Vagina (tissue), 2 donors: ENCODE measurements at places on chromosomes 2 and 18.
A peak's percentile ranks its signal among the peaks of the same experiment; 100 is the strongest.

DNA sequence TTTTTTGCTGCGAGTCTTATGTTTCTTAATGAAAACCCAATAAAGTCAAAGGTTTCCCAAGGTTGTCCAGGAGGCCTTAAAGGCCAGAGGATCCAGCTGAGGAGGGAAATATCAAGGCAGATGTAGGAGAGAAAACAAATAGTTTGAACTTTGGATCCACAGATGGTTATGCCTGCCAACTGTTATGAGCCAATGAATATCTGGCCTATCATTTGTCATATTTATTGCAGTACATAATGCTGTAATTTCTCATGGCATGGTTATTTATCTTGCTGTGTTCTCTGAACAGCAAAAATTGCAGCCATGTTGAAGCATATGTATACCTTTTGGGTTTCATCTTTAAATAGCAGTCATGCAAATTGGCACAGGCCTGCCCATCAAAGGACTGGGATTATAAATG, 38.2 kb upstream of the CAVIN2 start:
- no peaks in the 10 kb centered on the region for H3K36me3 ChIP-seq
- no peak for DNase-seq
- no peak overlapping the region for H3K4me3 ChIP-seq
- H3K27ac ChIP-seq = no peak overlapping the region
- no peaks in the 10 kb centered on the region for H3K27me3 ChIP-seq

DNA sequence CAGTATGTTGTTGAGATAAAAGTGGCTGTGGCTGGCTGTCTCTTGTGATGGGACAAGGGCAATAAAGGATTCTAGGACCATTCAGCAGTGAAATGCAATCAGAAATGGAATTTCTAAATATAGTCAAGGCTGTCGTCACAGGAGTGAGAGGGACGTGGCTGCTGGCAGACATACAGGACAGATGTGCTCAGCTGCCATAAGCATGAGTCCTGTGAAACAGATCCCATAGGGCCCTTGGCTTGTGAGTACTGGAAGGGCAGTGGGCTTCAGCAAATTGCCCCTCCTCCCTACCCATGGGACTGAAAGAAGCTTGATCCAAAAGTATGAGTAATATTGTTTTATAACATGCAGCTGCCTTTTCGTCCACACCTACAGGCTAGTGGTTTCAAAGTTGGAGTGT, 4.2 kb upstream of the CNNM3 start:
- H3K4me1 ChIP-seq = peaks cover 18% of the 10 kb centered on the region
- H3K36me3 ChIP-seq = no peaks in the 10 kb centered on the region
- no peak for DNase-seq
- no peak overlapping the region for H3K4me3 ChIP-seq
- H3K27ac ChIP-seq = no peak overlapping the region

DNA sequence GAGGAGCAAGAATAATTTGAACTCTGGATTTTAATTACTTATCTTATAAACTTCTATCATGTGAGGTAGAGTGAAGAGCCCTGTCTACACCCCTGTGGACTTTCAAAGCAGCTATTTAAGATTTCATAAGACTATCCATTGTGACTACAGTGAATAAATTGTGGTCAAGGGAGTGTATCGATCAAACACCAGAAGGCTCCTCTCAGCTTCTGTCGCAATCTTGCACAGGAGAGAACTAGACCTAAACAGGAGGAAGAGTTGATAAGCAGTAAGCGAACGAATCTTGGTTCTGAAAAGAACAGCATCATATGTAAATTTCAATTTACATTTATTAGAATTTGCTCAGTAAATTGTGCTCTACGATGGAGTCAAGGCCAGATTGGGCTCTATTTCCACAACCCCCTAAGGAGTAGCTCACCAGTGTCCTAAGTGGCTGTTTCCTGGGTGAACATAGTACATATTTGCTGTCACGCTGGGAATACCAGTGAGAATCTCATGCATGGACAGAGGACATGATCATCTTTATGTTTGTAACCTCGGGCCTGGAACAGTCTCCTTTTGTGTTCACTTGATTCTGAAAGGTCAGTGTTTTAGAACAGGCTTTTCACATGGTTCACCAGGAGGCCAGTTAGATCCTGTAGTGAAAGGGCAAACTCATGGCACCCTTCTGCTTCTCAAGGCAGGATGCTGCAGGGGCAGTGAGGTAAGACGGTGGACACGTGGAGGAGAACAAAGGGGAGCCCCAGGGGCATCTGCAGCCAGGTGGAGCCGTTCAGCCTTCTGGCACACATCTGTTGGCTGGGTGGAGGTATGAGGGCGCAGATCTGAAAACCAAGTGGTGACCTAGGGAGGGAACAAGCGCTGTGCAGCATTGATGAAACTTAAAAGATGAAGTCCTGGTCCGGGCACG, 33.3 kb downstream of the NPAS2 start:
- no peaks in the 10 kb centered on the region for H3K36me3 ChIP-seq
- H3K4me1 ChIP-seq = peaks cover 6% of the 10 kb centered on the region
- H3K27ac ChIP-seq = no peak overlapping the region
- DNase-seq = no peak
- H3K27me3 ChIP-seq = no peaks in the 10 kb centered on the region
- H3K4me3 ChIP-seq = no peak overlapping the region

DNA sequence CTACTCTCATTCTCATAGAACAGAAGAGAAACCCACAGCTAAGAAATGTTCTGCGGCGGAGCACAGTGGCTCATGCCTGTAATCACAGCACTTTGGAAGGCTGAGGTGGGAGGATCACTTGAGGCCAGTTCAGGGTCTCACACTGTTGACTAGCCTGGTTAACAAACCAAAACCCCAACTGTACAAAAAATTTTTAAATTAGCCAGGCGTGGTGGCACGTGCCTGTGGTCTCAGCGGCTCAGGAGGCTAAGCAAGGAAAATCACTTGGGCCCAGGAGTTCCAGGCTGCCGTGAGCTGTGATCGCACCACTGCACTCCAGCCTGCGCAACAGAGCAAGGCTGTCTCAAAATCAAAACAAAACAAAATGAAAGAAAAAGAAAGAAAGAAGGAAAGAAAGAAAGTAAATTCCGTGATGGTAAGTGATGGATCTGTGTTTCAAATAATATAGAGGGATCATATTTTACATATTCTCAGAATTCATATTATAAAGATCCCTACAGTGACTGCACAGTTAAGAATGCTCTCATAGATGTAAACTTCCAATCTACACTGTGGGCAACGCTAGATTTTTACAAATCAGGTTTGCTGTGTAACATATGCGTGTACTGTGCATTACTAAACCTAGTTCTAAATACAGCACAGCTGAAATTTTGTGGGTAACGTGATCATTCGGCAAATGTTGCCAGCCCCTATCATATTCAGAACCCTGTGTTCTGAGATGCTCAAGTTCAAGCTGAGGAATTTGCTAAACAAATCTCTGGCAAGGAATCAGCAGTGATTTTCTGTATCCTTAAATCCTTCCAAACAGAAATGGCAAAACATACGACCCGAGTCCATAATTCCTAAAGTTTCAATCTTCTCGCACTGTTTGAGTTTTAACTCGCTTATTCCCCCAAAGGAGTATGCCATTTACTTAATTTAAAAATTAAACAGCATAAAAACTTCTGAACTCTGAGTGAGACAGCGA, 1.2 kb upstream of the RAB12 start:
- no peaks in the 10 kb centered on the region for H3K36me3 ChIP-seq
- no peak for DNase-seq
- H3K27me3 ChIP-seq = no peaks in the 10 kb centered on the region
- peaks cover 45% of the 10 kb centered on the region for H3K4me1 ChIP-seq
- H3K4me3 ChIP-seq = peak overlapping the region; percentile 92
- peak overlapping the region; percentile 89 for H3K27ac ChIP-seq

DNA sequence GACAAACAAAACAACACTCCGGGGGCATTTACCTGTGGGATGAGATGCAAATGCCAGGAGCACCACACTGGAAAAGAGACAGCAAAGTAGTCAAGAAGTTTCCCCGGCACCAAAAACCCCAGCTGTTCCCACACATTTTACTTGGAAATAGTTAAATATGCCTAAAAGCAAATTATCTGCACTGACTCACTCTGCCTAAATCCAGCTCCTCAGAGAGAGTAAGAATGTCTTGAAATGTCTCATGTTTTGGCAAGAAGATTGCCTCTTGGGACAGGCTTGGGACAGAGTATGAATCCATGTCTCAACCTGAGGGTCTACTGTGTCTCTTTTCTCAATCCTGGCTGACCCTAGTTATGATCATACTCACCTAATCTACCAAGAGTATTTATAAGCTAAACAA, 87.5 kb upstream of the RIOK3 start:
- no peaks in the 10 kb centered on the region for H3K36me3 ChIP-seq
- H3K4me1 ChIP-seq = peaks cover 5% of the 10 kb centered on the region
- H3K27me3 ChIP-seq = no peaks in the 10 kb centered on the region
- H3K27ac ChIP-seq = peak overlapping the region; percentile 47
- no peak overlapping the region for H3K4me3 ChIP-seq

- no peaks in the 10 kb centered on the region for H3K36me3 ChIP-seq
- DNase-seq = no peak
- no peak overlapping the region for H3K4me3 ChIP-seq
- no peaks in the 10 kb centered on the region for H3K27me3 ChIP-seq
Measured at GRCh38 chr2:105573490-105573889, 171.2 kb upstream of the NCK2 start.

GRCh38 chr2:199603721-199604291, 146.1 kb upstream of the SATB2 start:
- H3K4me1 ChIP-seq = no peaks in the 10 kb centered on the region
- H3K27ac ChIP-seq = no peak overlapping the region
- no peak for DNase-seq
- H3K4me3 ChIP-seq = no peak overlapping the region
- no peaks in the 10 kb centered on the region for H3K36me3 ChIP-seq

- DNase-seq = no peak
- no peak overlapping the region for H3K27ac ChIP-seq
- no peaks in the 10 kb centered on the region for H3K36me3 ChIP-seq
- H3K27me3 ChIP-seq = no peaks in the 10 kb centered on the region
- H3K4me3 ChIP-seq = no peak overlapping the region
Measured at GRCh38 chr18:25518716-25519053, 166.7 kb upstream of the ZNF521 start.

- peaks cover 9% of the 10 kb centered on the region for H3K4me1 ChIP-seq
- H3K27ac ChIP-seq = no peak overlapping the region
- no peaks in the 10 kb centered on the region for H3K27me3 ChIP-seq
- no peak for DNase-seq
Measured at GRCh38 chr18:2872095-2872494, 25.3 kb downstream of the EMILIN2 start.

- DNase-seq = no peak
- no peak overlapping the region for H3K27ac ChIP-seq
- H3K4me1 ChIP-seq = peaks cover 32% of the 10 kb centered on the region
- no peaks in the 10 kb centered on the region for H3K27me3 ChIP-seq
- no peak overlapping the region for H3K4me3 ChIP-seq
- no peaks in the 10 kb centered on the region for H3K36me3 ChIP-seq
Measured at GRCh38 chr2:105371156-105371555, 27.7 kb downstream of the FHL2 start.

DNA sequence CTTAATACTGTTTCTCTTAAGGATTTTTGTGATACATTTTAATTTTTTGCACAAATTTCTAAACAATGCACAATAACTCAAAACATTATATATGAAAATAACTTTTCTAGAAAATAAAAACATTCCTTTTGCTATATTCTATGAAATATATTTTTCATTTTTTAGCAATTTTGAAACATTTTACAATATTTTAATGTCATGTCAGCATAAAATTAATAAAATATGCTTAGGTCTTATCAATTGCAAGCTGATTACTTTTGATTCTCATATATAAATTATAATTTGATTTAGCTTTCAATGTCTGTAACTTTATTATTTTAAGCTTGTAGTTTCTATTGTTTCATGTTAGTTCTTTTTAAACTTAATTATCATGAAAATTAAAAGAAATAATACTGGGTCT, 898.7 kb downstream of the TMEM182 start:
- no peaks in the 10 kb centered on the region for H3K36me3 ChIP-seq
- no peaks in the 10 kb centered on the region for H3K27me3 ChIP-seq
- no peak for DNase-seq
- no peak overlapping the region for H3K4me3 ChIP-seq

DNA sequence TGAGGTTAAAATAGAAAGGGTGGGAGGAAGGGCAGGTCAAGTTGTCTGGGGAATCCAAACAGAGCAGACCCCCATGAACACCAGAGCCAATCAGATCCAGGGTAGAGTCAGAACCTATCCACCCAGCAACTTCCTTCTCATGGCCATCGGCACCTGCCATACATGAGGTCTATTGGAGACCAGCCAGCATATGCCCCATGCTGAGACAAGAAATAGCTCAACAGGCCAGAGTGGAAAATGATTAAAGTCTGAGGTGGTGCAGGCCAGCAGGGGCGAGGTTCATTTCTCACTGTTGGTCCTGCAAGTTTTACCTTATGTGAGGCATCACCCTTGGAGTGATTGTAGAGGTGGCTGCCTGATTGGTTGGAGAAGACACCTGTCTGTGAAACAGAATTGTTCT, 89.2 kb downstream of the LONRF2 start:
- H3K4me3 ChIP-seq = no peak overlapping the region
- H3K27me3 ChIP-seq = no peaks in the 10 kb centered on the region
- no peaks in the 10 kb centered on the region for H3K4me1 ChIP-seq
- DNase-seq = peak; percentile 62

DNA sequence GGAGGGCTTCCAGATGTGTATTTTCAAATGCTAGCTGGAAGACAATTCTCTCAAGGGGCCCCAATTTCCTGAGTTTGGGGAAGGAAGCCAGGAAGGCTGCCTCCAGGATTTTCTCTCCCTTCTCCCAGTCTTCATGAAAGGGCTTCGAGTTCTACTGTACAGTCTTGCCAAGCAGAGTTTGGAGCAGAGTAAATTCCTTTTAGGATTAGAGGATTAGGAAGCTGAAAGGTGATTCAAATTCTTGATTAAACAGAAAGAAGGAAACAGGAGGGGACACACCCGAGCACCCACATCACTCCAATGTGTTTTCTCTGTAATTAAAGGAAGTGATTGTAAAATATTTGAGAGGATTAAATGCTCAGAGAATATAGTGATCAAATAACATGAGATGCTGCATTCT, 217.8 kb downstream of the SETBP1 start:
- H3K4me3 ChIP-seq = no peak overlapping the region
- DNase-seq = no peak
- peaks cover 17% of the 10 kb centered on the region for H3K4me1 ChIP-seq
- no peaks in the 10 kb centered on the region for H3K36me3 ChIP-seq
- no peak overlapping the region for H3K27ac ChIP-seq

DNA sequence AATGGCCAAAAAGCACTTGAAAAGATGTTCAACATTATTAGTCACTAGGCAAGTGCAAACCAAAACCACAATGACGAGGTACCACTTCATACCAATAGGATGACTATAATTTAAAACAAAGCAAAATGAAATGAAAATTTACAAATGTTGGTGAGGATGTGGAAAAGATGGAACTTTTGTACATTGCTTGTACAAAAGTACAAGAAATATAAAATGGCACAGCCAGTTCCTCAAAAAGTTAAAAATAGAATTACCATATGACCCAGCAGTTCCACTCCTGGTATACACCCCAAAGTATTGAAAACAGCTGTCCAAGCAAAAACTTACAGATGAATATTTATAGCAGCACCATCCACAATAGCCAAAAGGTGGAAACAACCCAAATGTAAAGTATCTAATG, 107.8 kb upstream of the XPO1 start:
- H3K4me1 ChIP-seq = no peaks in the 10 kb centered on the region
- H3K36me3 ChIP-seq = no peaks in the 10 kb centered on the region
- no peak overlapping the region for H3K27ac ChIP-seq
- H3K4me3 ChIP-seq = no peak overlapping the region
- H3K27me3 ChIP-seq = no peaks in the 10 kb centered on the region

GRCh38 chr18:2459886-2460285, 111.4 kb downstream of the METTL4 start:
- H3K4me1 ChIP-seq = no peaks in the 10 kb centered on the region
- no peak overlapping the region for H3K4me3 ChIP-seq
- H3K27ac ChIP-seq = no peak overlapping the region
- H3K36me3 ChIP-seq = no peaks in the 10 kb centered on the region
- no peak for DNase-seq
